ENCODE measurements at places on chromosomes 1 and 21.

- DNase-seq, result peak; percentile 11
Observed at GRCh38 chr1:151710187-151710840, 6.3 kb downstream of the CELF3 start.

DNA sequence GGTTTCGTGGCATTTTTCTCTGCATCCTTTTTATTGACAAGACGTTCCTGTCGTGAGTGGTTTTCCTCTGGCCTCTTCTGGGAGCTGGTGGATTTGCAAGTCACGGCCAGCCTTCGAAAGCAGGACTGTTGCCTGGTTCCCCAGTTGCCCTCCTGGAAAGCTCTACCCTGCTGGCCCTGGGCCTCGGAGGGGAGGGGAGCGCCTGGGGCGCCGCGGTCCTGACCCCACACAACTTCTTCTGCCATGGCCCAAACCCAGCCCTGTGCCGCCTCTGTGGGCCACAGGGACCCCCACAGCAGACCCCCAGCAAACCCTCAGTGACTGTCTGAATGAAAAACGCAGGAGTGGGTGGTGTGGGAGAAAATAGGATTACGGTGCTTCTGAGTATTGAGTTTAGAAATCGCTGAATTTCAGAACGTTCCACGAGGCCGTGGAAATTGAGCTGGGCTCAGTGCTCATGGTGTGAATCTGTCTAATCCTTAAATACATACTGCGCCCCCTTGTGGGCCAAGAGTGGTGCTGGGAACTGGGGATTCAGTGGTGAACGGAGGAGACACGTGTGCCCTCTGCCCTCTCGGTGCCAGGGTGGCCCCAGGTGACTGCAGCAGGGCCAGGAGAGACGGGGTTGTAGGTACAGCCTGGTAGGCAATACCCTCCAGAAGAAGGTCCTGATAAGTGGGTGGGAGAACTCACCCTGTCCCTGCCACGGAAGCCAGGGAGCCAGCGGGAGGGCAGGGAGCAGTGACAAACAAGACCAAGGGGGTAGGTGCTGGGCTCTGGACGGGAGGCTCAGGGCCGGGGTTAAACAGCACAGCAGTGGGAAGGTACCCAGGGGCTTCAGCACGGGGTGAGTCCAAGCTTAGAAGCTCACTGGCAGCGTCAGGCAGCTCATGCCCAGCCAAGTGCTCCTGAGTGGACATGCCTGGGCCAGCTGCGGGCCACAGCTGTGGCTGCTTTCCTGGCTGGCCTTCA lies 101.2 kb upstream of the COL6A1 start:
- DNase-seq, result peak; percentile 74

- DNase-seq, result no peak
Observed at GRCh38 chr1:169527451-169528214, 41.9 kb upstream of the SLC19A2 start.

- no peak for DNase-seq
Observed at GRCh38 chr1:218421531-218421930, 76.4 kb downstream of the TGFB2 start.

DNA sequence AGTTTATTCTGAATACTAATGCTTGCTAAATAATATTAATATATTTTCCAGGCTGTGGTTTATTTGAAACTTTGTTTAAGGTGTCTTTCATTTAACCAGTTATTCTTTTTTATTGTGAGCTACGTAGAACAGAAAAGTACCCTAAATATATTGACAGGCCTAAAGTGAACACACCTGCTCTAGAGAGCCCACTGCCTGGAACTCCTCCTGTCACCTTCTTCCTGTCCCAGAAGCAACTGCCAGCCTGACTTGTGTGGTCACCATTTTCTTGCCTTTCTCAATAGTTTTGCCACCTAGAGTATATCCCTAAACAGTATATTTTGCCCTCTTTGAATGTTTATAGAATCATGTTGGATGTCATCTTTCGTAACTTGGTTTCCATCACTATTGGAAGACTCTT lies 48.5 kb downstream of the SCCPDH start:
- no peak for DNase-seq

DNA sequence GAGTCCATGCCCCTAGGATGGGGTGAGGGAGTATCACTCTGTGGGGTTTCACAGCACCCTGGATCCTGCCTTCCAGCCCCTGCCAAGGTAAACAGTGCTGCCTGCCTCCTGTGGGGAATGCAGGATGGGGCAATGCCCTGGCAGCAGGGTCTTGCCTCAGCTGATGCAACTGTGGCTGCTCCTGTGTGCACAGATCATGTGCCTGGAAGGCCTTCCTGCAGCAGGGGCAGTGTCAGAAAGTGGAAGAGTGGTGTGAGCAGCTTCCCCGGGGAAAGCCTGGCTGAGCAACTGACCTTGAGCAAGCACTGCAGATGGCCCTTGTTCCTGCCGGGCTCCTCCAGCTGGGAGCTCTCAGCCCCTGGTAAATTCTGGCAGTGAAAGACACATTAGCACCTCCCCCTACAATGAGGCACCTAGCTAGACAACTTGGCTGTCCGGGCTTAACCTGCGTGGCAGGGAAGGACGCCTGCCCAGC lies 9.9 kb downstream of the TOR3A start:
- DNase-seq, result no peak

DNA sequence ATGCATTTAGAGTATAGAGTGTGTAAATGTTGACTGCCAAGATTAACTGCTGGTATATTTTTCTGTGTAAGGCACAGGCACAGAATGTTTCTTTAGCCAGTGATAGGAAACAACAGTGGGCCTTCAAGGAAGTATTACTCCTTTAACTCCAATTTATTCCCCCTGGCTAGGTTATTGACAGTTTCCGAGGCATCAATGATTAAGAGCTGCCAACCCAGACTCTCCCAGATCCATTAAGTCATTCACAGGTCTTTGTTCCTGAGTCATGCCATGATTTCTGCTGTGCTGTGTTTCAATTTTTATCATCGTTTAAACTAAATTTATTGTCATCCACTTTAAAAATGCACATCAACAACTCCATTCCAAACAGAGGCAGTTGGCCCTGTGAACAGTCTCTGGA lies 9.2 kb downstream of the ZNF648 start:
- DNase-seq, result no peak

- DNase-seq, result no peak
Observed at GRCh38 chr1:30899577-30900389, 8.8 kb downstream of the SDC3 start.

GRCh38 chr1:178642282-178642681 lies 82.8 kb upstream of the RALGPS2 start:
- no peak for DNase-seq

DNA sequence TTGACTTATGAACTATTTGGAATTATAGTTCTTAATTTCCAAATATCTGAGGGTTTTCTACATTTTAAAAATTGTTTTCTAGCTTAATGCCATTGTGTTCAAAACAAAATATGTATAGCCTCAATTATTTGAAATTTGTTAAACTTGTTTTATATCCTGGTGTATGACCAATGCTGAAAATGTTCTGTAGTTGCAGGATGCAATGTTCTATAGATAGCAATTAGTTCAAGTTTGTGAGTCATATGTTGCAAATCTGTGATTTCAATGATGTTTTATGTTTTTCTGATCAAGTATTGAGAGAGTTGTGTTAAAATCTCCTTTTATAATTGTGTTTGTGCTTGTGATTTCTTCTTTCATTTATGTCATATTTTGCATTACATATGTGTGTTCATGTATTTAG lies 517.5 kb downstream of the ADGRL2 start:
- no peak for DNase-seq

- DNase-seq, result no peak
Observed at GRCh38 chr21:46264690-46265144, 20.7 kb downstream of the MCM3AP start.

GRCh38 chr1:28280501-28280900 lies 21.2 kb downstream of the SESN2 start:
- no peak for DNase-seq

- no peak for DNase-seq
Observed at GRCh38 chr1:101566883-101567538, 330.2 kb downstream of the S1PR1 start.

DNA sequence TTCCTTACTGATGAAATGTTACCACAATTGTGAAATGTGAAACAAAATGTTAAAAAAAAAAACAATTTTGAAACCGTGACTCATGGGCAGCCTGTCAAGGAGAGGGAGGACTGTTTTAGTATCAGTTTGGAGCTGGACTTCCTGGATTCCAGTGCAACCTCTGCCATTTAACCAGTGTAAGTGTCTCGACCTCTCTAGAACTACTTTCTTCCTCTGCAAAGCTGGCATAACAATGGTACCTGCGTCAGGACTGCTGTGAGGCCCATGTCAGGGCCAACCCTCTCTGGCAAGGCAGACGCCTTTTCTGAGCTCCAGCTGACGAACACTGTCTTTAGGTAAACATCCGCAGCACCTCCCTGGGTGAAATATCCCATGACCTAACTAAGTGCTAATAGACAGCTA lies 20.9 kb downstream of the URB1 start:
- no peak for DNase-seq

GRCh38 chr1:219422811-219423598 lies 189.9 kb downstream of the ZC3H11B start:
- no peak for DNase-seq

GRCh38 chr1:241356519-241357365 lies at the start of gene RGS7:
Gene RGS7 (minus strand): TSS chr1:241357205.
- DNase-seq, result no peak

GRCh38 chr1:115880981-115881672 lies 40.2 kb upstream of the NHLH2 start:
- DNase-seq, result no peak

DNA sequence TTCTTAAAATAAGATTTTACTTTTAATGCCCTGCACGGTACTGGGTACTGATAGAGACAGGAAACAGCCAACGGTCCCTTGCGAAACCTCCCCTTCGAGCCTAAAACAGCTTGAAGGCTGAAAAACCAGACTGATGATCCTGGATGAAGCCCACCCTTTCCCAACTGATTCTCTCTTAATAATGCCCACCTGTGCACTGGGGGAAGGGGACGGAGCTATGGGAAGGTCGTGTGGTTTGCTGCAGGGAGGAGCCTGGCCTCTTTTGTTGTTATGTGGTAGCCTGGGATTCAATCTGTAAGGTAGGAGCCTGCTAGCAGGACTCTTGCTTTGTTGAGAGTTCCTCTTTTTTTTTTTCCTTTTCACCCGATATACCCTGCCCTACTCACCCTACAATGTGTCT lies 25.6 kb downstream of the SAMSN1 start:
- no peak for DNase-seq

DNA sequence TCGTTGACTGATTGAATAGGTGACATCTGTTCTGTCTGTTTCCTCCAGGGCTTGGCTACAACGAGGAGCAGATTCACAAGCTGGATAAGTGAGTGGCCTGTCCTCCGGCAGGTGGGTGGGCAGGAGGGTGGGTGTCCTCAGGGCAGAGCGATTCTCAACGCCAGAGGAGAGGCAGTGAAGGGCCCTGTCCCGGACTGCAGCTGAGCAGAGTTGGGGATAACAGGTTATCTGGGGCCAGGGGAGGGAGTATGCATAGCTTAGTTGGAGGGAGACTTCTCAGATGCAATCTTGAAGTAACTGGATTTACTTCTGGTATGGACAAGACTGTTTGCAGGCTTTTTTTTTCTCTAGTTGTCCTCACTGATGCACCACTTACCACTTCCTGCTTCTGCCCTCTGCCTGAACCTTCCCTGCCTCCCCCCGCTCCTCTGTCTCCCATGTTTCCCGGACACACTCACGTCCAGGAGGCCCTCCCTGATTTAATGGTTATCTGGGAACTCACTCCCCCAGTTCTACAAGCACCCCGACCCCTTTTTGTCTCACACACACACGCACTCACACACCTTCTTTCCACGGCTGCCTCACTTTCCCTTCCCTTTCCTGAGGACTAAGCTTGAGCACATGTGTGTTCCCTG lies 16.4 kb upstream of the RASSF5 start:
- no peak for DNase-seq

DNA sequence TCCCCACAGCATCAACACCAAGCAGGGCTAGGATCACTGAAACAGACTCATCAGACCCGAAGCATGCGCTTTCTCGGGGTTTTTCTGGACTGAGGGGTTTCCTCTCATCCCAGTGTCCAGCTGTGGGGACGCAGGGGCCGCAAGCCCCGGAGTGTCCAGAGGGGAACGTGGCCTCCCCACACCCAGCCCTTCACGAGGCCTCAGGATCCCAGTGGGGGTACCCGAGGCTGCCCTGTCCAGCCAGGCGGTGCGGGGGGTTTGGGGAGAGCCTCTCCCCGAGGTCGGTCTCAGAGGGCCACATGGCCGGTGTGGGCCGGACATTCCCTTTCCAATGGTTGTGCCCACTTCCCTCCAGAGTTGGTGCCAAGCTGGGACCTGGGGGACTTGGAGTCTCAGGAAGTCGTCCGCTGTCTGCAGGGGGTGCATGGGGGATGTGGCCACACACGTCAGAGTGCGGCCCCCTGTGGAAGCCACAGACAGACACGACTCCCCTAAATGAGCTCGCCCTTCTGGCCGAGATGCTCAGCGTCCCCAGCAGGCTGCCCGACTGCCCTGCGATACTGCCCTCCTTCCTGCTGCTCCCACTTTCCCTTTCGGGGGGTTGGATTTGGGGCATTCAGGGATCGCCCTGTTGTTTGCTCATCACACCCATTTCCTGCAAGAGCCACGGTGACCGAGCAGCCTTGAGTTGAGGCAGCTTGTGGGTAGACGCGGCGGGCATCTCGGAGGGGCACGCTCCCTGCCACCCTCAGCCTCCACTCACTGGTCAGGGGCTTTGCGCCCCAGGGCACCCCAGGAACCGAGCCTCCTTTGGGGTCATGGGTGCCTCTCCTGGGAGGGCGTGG lies 4.1 kb downstream of the COL6A1 start:
- no peak for DNase-seq

DNA sequence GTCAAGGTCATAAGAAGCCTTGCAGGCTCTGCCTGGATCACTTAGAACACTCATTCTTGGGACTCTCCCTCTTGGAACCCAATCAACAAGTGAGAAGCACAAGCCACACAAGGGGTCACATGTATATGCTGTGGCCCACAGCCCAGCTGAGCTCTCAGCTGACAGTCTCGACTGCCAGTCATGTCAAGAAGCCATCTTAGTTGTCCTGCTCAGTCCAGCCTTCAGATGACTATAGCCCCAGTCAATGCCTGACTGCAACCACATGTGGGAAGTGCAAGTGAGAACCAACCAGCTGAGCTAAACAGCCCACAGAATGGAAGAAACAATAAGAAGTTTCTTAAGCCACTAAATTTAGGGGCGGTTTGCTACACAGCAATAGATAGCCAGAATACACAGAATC lies 356.0 kb downstream of the KCNH1 start:
- DNase-seq, result no peak

- DNase-seq, result no peak
Observed at GRCh38 chr1:15276691-15277446, 29.8 kb downstream of the FHAD1 start.

GRCh38 chr21:46168238-46168637 lies 12.9 kb upstream of the FTCD start:
- no peak for DNase-seq
